ENCODE measurements at places on chromosomes 4 and X.

GRCh38 chr4:79597266-79597665, 189.2 kb upstream of the GK2 start:
- no peak for DNase-seq

- no peak for DNase-seq
Observed at GRCh38 chr4:23305026-23305425, 584.8 kb downstream of the PPARGC1A start.

DNA sequence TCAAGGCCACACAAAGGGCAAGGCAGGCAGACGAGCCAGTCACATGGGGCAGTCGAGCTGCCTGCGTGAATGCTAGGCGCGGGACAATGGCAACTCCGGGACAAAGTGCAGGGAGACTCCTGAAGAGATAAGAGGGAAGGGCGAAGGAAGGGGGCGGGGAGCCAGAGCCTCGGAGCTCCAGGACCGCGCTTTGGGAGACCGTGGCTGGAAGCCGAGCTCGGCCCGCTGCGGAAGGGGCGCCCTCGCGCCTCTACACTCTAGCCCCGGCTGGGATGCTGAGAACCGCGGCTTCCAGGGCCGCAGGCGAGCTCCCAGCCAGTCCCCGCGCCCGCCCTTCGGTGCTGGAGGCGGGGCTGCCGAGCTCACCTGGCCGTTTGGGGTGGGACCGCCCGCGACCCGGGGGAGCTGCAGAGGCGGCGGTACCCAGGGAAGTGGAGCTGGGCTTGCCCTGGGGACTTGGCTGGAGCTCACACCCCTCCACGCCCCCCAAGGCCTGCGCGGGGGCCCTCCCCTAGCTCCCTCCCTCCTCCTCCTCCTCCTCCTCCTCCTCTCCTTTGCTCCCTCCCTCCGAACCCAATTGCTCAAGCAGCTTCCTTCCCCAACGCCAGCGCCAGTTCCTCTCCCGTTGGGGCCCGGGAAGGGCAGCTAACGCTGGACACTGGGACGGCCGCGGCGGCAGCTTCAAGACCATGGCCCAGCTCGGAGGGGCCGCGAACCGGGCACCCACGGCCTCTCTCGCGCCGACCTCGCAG, at the start of gene SOWAHD:
TSS of gene SOWAHD (plus strand) at position 610 of the 752 bp plus-strand sequence. CDS start at position 690, 80 bp downstream.
- DNase-seq, result no peak

- DNase-seq, result peak; percentile 64
Observed at GRCh38 chrX:147912093-147912801, 528 bp downstream of the FMR1 start.

GRCh38 chr4:165461159-165461821, 82.5 kb downstream of the CPE start:
- DNase-seq, result no peak

DNA sequence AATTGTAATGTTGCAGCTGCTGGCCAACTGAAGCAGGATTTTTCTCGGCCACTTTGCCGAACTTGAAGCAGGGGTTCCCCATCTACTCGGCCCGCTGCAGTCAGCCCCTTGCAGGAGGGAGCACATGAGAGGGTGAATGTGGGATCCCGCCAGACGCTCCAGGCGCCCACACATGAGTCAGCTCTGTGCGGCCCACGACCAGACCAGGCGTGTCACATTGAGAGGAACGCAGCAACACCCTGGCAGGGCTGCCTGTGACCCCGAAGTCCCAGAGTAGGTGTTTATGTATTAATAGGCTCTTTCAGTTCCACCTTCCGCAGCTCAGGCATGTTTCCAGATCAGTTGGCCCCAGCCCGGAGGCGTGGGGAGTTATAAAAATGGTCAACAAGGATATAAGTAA, 344.7 kb upstream of the PABPC4L start:
- no peak for DNase-seq

DNA sequence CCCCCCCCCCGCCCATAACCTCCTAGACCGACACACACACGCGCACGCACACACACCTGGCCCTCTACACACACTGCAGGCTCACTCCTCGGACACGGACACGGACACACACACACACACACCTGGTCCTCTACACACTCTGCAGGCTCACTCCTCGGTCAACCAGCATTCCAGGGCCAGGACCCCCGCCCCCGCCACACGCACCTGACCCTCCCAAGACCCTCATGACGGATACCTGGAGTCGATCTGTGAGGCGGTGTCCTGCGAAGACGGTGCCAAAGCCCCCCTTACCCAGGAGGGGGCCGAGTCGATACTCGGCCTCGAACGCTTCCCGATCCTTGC, 552 bp downstream of the PIM2 start:
- DNase-seq, result no peak

GRCh38 chrX:39167791-39168190, 366.5 kb downstream of the MID1IP1 start:
- DNase-seq, result no peak

GRCh38 chr4:29220761-29221160, 1499.4 kb upstream of the PCDH7 start:
- DNase-seq, result no peak

DNA sequence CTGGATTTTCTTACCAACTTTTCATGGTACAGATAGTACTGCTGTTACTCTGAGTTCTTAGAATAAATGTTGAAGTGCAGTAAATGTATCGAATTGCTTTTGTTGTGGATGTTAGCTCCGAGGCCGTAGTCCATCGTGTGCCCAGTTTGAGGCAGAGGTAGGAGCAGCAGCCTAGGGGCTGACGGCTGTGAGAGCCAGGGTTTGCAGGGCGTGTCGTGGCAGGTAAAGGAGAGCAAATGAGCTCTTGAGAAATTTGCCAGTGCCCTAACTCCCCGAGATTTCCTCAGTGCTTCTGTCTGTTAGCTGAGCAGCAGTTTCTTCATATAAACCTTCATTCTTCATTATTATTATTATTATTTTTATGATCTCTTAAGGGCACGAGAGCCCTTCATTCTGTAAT, 21.6 kb downstream of the PRIMPOL start:
- DNase-seq, result no peak

- no peak for DNase-seq
Observed at GRCh38 chrX:54923376-54923775, 2.8 kb downstream of the TRO start.

DNA sequence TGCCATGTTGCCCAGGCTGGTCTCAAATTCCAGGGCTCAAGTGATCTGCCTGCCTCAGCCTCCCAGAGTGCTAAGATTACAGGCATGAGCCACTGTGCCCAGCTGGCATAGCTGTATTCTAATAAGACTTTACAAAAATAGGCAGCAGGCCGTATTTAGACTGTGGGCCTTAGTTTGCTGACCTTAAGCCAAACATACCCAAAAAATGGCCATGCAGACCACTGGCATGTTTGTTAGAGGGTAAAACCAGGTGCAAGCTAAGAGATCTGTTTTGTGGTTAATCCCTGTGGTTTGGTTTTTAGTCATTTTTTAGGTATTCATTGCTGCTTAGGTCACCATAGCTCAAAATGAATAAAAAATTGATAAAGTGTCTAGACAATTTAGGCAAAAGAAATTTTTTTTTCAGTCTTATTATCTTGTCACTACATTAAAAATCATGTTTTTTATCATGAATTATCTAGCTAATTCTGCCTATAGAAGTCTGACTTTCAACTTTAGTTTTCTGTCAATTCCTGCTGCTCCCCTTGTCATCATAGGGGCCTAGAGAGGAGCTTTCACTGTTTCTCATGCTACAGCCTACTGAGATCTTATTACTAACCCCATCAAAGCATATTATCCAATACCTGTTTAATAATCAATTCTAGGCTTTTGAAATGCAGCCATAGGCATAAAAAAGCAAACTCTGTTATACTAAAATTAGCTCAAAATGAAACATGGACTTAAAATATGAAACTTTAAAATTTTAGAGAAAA, 7.5 kb upstream of the SPINK2 start:
- DNase-seq, result no peak

DNA sequence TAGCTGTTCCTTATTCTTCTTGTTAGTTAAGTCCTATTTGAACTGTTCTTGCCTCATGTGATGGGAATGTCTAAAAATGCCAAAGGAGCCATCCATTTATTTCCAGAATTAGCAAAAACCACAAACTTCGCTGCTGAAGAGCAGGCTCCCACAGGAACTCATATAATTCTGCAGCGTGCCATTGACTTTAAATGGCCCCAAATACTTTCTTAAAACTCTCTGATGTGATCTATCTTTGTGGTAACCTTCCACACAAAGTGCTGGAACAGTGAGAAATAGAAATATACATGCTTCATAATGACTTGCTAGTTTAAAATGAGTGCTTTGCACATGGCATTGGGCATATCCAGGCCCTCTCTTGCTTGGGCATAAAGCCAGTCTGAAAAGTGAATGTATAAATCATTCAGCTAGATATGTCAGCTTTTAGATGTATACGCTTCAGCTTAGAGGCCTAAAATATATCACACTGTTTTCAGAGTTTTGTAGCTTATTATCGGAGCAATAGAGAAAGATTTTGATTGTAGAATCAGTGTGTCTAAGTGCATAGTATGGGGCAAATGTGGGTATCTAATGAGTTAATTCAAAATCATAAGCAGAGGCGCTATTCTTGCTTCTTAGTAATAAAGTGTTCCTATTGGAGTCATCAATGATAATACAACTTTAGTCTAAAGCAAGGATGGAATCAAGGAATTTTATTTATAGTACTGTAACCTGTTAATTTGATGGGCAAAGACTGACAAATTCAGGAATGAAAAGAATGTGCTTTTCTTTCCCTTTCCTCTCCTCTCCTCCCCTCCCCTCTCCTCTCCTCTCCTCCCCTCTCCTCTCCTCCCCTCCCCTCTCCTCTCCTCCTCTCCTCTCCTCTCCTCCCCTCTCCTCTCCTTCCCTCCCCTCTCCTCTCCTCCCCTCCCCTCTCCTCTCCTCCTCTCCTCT, 392.2 kb upstream of the ZFP42 start:
- DNase-seq, result no peak

GRCh38 chrX:38628587-38628986, 67.2 kb downstream of the TSPAN7 start:
- DNase-seq, result no peak

- DNase-seq, result no peak
Observed at GRCh38 chr4:20028645-20029044, 223.1 kb upstream of the SLIT2 start.

DNA sequence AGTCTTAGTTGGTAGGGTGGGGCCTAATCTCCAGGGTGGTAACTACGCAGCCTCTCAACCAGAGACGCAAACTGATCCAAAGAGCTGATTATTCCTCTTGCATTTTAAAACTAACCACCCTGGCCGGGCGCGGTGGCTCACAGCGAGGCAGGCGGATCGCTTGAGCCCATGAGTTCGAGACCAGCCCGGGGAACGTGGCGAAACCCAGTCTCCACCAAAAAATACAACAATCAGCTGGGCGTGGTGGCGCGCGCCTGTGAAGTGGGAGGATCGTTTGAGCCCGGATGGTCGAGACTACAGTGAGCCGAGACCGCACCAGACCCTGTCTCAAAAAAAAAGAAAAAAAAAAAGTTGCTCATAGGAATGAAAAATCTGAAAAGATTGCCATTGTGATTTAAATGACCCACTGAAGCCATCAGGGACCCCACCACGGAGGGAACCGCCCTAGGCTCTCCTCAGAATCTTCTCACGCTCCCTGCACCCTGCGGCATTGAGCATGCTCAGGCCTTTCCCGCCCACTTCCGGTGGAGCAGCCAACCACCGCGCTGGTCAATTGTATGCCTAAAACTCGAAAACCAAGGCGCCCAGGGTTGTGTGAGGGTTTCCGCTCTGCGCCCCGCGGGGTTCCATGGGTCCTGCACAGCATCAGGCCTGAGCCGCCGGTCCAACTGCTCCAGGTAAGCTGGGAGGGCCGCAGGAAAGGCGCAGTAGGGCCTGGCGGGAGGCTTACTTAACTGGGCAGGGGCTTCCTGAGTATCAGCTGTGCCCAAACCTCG, at the start of gene TRIM60:
TSS of gene TRIM60 (plus strand) at position 564 of the 776 bp plus-strand sequence. CDS start 8,074 bp downstream, outside the sequence.
- DNase-seq, result no peak

DNA sequence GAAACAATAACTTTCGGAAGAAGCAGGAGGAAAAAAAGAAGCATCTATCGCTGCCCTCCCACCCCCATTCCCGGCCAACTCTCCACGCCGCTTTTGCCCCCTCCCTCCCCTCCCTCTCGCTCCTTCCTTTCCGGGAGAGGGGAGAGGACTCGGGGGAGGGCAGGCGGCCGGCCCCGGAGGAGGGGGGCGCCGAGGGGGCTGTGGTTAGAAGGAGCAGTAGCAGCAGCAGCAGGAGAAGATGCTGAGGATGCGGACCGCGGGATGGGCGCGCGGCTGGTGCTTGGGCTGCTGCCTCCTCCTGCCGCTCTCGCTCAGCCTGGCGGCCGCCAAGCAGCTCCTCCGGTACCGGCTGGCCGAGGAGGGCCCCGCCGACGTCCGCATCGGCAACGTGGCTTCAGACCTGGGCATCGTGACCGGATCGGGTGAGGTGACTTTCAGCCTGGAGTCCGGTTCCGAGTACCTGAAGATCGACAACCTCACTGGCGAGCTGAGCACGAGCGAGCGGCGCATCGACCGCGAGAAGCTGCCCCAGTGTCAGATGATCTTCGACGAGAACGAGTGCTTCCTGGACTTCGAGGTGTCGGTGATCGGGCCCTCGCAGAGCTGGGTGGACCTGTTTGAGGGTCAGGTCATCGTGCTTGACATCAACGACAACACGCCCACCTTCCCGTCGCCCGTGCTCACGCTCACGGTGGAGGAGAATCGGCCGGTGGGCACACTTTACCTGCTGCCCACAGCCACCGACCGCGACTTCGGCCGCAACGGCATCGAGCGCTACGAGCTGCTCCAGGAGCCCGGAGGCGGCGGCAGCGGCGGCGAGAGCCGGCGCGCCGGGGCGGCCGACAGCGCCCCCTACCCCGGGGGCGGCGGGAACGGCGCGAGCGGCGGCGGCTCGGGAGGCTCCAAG, 1.3 kb downstream of the PCDH7 start:
- no peak for DNase-seq

DNA sequence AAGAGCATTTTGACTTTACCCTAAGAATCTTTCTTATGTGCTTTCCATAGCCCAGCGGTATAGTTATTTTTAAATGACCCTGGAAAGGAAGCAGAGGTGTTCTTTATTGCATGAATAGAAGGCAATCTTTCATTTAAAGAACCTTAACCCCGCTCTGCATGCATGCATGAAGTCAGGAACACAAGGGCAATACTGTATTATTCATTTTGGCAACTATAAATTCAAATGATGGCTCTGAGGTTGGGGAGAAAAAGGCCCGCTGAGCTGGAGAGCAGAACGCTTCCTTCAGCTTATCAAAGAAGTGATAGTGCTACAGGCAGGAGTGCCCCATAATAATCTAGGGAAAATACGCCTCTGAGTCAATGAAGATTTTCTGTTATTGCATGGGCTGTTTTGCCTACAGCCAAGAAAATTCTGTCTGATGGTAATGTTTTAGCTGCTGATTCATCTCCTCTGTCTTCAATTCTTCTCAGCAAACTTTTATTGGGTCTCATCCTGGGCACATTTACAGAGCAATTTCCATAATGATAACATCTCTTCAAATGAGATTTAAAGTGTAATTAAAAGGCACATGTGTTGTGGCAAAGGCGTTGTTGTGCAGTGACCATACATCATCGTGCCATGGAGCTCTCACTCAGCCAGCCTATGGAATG, 452.2 kb upstream of the FTHL17 start:
- no peak for DNase-seq

GRCh38 chr4:158786121-158786601, 17.3 kb downstream of the FNIP2 start:
- no peak for DNase-seq

DNA sequence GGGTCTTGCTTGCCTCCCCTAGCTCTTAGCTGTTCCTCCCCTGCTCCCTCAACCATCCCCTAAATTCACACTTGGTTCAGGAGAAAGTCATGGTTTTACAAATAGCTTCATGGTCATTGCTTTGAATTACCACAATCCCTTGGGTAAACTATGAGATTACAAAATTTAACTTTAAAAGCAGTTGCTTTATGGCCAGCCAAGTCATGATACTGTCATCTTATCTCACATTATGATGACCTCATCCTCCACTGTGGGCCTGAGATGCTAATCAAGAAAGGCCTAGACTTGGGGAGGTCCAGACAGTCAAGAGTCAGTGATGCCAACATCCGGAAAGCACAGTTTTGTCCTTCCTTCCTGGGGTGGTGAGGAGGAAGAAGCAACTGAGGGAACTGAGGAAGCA, 10.5 kb upstream of the FGF16 start:
- DNase-seq, result no peak
